Osteocyte (in vitro differentiated cells): ENCODE measurements at places on chromosomes 6 and 20. TPM values are rescaled to one million over a fixed set of nuclear protein-coding genes. Genes with fewer than 3 reads are reported as not detected.

GRCh38 chr6:25032934-25033333 is 97.2 kb upstream of the RIPOR2 start:
- no peak overlapping the region for H3K4me3 ChIP-seq
- no peaks in the 10 kb centered on the region for H3K36me3 ChIP-seq
- no peak for DNase-seq
- no peak overlapping the region for H3K27ac ChIP-seq
- H3K27me3 ChIP-seq = no peaks in the 10 kb centered on the region

- H3K4me3 ChIP-seq = no peak overlapping the region
- peaks cover 5% of the 10 kb centered on the region for H3K36me3 ChIP-seq
- no peaks in the 10 kb centered on the region for H3K27me3 ChIP-seq
- H3K4me1 ChIP-seq = peaks cover 4% of the 10 kb centered on the region
- no peak for DNase-seq
Measured at GRCh38 chr6:37638414-37639341, 59.0 kb downstream of the MDGA1 start.

DNA sequence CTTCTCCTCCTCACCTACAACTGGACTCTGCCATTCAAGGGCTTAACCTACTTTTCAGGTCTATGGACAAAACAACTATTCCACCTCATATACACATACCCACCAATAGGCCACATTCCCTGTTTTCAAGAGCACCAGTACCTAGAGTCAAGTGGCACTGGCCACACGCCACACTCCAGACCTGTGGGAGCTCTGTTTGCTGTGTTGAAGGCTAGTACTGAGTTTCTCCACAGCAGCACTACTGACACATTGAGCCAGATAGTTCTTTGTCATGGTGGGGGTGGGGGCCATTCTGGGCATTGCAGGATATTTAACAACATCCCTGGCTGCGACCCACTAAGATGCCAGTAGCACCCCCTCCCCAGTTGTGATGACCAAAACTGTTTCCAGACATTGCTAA is 84.1 kb downstream of the RALGAPA2 start:
- peaks cover 26% of the 10 kb centered on the region for H3K36me3 ChIP-seq
- no peaks in the 10 kb centered on the region for H3K4me1 ChIP-seq
- H3K27me3 ChIP-seq = no peaks in the 10 kb centered on the region
- no peak overlapping the region for H3K4me3 ChIP-seq
- no peak for DNase-seq

- no peak for DNase-seq
- H3K4me1 ChIP-seq = peaks cover 5% of the 10 kb centered on the region
- no peak overlapping the region for H3K27ac ChIP-seq
- no peaks in the 10 kb centered on the region for H3K36me3 ChIP-seq
Measured at GRCh38 chr20:9635750-9636149, 121.4 kb downstream of the LAMP5 start.

DNA sequence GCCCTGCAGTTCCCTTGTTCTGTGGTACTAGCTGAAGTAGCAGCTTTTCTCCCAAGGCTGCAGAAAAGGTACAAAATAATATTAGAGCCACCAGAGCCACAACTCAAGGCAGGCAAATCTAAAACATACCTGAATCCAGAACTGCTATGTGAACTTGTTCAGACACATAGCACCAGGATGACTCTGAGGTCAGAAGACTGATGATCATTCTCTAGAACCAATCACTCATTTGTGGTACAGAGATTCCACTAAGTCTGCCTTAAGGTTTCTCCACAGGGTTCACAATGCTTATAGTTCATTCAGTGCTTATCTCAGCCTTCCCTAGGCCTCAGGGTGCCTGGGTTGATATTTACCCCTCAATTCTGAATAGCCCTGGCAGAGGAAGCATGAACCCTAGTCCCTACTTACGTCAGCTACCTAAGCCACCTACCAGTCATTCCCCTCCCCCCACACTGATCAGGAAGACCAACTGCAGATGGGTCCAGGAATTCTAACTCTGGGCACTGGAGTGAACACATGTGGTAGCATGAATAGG is 140.9 kb upstream of the MOCS1 start:
- H3K4me1 ChIP-seq = no peaks in the 10 kb centered on the region
- no peak overlapping the region for H3K4me3 ChIP-seq
- no peak for DNase-seq
- H3K27ac ChIP-seq = no peak overlapping the region
- no peaks in the 10 kb centered on the region for H3K36me3 ChIP-seq

GRCh38 chr20:24378661-24379483 is 90.6 kb upstream of the SYNDIG1 start:
- no peak overlapping the region for H3K4me3 ChIP-seq
- H3K27ac ChIP-seq = peak overlapping the region; percentile 9
- DNase-seq = peak; percentile 48
- H3K27me3 ChIP-seq = no peaks in the 10 kb centered on the region

DNA sequence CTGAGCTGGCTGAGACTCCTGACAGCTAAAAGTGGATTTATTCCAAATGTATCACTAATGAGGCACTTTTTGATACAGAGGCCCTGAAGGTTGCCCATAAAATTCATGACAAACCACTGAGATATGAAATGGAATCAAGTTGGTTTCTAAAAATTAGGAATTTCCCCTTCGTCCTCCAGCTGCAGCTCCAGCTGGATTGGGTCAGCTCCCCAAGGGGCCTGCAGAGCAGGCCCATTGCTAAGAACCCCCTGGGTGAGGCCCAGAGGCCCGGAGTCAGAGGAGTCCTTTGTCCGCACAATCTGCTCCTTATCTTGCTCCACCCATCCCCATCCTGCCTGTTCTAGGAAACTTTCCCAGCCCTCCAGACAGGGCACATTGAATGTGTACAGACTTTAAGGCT is 163.5 kb upstream of the TOP1 start:
- no peak overlapping the region for H3K4me3 ChIP-seq
- no peaks in the 10 kb centered on the region for H3K36me3 ChIP-seq
- no peak for DNase-seq
- peaks cover 2% of the 10 kb centered on the region for H3K27me3 ChIP-seq
- no peak overlapping the region for H3K27ac ChIP-seq

GRCh38 chr6:53412751-53413150 is 64.0 kb upstream of the ELOVL5 start:
- H3K4me1 ChIP-seq = no peaks in the 10 kb centered on the region
- no peak for DNase-seq
- H3K4me3 ChIP-seq = no peak overlapping the region
- H3K27ac ChIP-seq = no peak overlapping the region

DNA sequence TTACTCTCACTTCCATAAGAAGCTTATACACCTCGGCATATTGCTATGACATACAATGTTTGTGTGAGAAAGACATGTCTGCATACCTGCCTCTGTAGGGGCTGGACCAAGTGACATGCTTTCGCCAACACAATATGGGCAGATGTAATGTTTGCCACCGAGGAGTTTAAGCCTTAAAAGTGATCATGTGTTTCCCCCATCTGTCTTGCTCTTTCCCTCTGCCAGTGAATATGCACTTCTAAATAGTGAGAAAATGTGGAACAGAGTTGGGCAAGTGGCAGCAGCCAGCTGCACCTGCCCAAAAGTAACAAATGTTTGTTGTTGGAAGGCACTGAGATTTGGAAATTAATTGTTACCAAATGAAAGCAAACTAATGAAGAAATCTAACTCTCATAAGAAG is 274.8 kb upstream of the BTBD3 start:
- no peak for DNase-seq
- peaks cover 11% of the 10 kb centered on the region for H3K27me3 ChIP-seq
- H3K4me3 ChIP-seq = no peak overlapping the region
- H3K4me1 ChIP-seq = no peaks in the 10 kb centered on the region

DNA sequence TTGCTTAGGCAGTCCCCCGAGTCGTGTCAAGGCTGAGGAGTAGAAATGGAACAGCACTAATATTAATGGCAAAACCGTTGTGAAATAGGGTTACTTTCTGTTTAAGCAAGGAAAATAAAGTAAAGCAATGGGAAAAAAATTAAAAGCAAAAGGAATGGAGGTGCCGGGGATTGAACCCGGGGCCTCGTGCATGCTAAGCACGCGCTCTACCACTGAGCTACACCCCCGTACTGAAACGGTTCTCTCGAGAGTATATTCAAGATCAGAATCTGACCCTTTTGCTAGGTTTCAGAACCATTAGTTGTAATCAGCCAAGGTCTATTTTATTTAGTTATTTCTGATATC is 85.5 kb downstream of the TRIM27 start:
- H3K4me1 ChIP-seq = peaks cover 18% of the 10 kb centered on the region
- peak overlapping the region; percentile 92 for H3K4me3 ChIP-seq
- no peak for DNase-seq
- H3K27me3 ChIP-seq = peaks cover 14% of the 10 kb centered on the region
- peak overlapping the region; percentile 89 for H3K27ac ChIP-seq
- H3K36me3 ChIP-seq = no peaks in the 10 kb centered on the region

GRCh38 chr6:105791583-105792318 is 294.4 kb upstream of the PRDM1 start:
- DNase-seq = no peak
- H3K27ac ChIP-seq = no peak overlapping the region
- H3K27me3 ChIP-seq = no peaks in the 10 kb centered on the region
- H3K36me3 ChIP-seq = no peaks in the 10 kb centered on the region
- no peaks in the 10 kb centered on the region for H3K4me1 ChIP-seq

GRCh38 chr20:23995905-23996666 is 7.5 kb upstream of the GGTLC1 start:
- H3K4me1 ChIP-seq = no peaks in the 10 kb centered on the region
- H3K36me3 ChIP-seq = no peaks in the 10 kb centered on the region
- H3K27ac ChIP-seq = no peak overlapping the region
- no peak for DNase-seq

DNA sequence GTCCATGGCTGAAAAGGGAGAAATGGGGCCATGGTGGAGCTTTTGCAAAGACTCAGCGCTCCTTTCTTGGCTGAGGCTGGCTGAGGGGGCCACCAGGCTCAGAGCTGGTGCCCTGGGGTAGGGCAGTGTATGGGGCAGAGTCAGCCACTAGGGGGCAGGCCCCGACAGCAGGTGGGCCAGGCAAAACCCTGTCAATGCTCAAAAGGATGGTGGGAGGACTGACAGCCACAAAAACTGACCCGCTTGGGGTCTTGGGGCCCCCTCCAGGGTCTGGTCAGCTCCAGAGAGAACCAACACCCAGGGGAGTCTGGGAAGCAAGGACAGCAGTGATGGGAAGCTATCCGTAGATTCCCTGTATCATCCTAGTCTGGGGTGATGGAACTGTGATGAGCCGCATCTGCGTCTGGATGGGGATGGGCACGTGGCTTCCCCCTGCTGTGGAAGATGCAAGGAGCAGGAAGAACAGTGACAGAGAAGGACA is 306.9 kb downstream of the DHX35 start:
- peaks cover 14% of the 10 kb centered on the region for H3K4me1 ChIP-seq
- no peak overlapping the region for H3K4me3 ChIP-seq
- H3K36me3 ChIP-seq = no peaks in the 10 kb centered on the region
- peak; percentile 88 for DNase-seq

DNA sequence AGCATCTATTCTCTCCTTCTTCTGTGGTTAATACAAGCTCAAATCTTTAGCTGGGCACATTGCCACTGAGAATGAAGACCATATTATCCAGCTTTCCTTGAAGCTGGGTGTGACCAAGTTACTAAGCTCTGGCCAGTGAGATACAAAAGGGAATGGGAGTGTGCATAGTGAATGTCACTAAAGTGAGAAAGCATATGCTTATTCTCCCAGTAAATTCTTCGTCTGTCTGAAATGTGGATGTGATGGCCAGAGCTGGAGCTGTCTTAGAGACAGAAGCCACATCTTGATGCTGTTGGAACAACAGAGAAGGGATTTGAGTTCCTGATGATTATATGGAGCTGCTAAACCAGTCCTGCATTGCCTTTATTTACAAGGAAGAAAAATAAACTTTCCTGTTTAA is 60.1 kb downstream of the SESN1 start:
- H3K27me3 ChIP-seq = peaks cover 5% of the 10 kb centered on the region
- no peak for DNase-seq
- no peaks in the 10 kb centered on the region for H3K36me3 ChIP-seq
- no peak overlapping the region for H3K4me3 ChIP-seq
- no peaks in the 10 kb centered on the region for H3K4me1 ChIP-seq
- no peak overlapping the region for H3K27ac ChIP-seq

Gene DLL1
- total RNA-seq = 1.6 and 2.6 TPM in 2 replicates

Gene TMEM244
- not detected in 2 replicates for total RNA-seq

Gene LINC00237
- not detected in 2 replicates for total RNA-seq

Gene PPP1R3G
- 0.29 and 0.40 TPM in 2 replicates for total RNA-seq

Gene HLA-DQA1
- total RNA-seq = not detected in 2 replicates

Gene ROS1
- total RNA-seq = not detected in 2 replicates

Gene WFDC12
- not detected in 2 replicates for total RNA-seq

Gene DSTN
- total RNA-seq = 676 and 684 TPM in 2 replicates

Gene NKAIN2
- 17.8 and 28.0 TPM in 2 replicates for total RNA-seq

Gene PARD6B
- total RNA-seq = 0.97 and 1.1 TPM in 2 replicates

Gene GUCA1A
- not detected in 2 replicates for total RNA-seq
